ENCODE measurements at places on chromosomes 16 and 17.
A peak's percentile ranks its signal among the peaks of the same experiment; 100 is the strongest.

- DNase-seq, result no peak
Observed at GRCh38 chr16:8554881-8555280, 35.4 kb downstream of the TMEM114 start.

GRCh38 chr17:82304826-82305726 lies 12.3 kb downstream of the CD7 start:
- no peak for DNase-seq

DNA sequence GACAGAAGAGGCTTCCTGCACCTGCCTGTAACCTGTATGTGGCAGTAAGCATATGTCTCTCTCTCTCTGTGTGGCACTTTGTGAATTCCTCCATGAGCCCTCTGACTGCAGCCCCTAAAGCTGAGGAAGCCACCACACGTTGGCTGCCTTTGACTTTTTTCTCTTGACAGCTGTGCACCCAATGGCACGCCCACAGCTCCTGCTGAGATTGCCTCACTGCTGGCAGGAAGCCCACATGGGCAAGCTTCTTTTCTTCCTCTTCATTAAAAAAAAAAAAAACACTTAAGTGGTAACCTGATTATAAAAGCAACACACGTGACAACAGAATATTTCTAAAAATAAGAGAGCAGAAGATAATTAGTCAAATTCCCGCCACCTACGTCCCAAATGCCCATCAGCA lies 34.0 kb upstream of the PIRT start:
- DNase-seq, result no peak

DNA sequence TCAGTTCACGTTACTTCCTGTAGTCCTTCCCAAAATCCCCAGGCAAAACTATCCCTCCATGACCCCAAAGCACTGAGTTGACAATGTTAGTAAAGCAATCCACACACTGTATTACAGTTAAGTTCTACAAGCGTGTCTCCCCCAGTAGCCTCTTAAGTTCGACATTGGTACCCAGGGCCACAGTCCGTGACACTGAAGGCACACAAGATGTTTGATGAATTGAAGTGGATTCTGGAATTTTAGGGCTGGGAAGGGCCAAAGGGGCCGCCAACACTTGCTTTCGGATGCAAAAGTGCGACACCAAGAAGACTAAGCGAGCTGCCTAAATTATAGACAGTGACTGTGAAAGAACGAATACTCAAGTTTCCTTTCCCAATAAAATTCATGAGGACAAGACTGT lies 1.5 kb downstream of the VPS35 start:
- DNase-seq, result no peak

- no peak for DNase-seq
Observed at GRCh38 chr16:70377782-70378181, 31.1 kb downstream of the DDX19A start.

- no peak for DNase-seq
Observed at GRCh38 chr17:14091367-14091766, 22.1 kb downstream of the COX10 start.

DNA sequence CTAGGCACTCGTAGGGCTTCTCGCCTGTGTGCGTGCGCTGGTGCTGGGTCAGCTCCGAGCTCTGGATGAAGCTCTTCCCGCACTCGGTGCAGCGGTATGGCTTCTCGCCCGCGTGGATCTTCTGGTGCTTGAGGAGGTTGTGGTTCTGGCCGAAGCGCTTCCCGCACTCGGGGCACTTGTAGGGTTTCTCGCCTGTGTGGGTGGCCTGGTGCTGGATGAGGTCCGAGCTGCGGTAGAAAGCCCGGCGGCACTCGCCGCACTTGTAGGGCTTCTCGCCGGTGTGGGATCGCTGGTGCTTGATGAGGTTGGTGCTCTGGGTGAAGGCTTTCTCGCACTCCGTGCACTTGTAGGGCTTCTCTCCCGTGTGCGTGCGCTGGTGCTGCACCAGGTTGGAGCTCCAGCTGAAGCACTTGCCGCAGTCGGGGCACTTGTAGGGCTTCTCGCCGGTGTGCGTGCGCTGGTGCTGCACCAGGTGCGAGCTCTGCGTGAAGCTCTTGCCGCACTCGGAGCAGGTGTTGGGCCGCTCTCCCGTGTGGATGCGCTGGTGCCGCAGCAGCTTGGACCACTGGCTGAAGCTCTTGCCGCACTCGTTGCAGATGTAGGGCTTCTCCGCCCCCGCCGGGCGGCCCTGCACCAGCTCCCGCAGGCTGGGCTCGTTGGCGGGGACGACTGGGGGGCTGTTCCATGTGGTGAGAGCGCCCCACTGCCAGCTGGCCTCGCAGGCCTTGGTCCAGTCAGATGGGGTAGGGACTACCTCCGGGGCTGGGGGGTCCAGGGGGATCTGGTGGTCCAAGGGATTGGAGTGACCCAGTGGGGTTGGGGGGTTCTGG lies 3.5 kb downstream of the ZNF629 start:
- no peak for DNase-seq

DNA sequence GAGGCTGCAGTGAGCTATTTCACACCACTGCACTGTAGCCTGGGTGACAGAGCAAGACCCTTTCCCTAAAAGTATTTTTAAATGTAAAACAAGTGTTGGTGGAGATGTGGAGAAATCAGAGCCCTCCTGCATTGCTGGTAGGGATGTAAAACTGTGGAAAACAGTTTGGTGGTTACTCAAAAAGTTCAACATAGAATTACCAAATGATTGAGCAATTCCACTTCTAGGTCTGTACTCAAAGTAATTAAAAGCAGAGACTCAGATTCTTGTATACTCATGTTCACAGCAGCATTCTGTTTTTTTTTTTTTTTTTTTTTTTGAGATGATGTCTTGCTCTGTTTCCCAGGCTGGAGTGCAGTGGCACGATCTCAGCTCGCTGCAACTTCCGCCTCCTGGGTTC lies 141.8 kb downstream of the PITPNC1 start:
- no peak for DNase-seq

GRCh38 chr16:88759245-88759975 lies 25.6 kb downstream of the PIEZO1 start:
- DNase-seq, result no peak

DNA sequence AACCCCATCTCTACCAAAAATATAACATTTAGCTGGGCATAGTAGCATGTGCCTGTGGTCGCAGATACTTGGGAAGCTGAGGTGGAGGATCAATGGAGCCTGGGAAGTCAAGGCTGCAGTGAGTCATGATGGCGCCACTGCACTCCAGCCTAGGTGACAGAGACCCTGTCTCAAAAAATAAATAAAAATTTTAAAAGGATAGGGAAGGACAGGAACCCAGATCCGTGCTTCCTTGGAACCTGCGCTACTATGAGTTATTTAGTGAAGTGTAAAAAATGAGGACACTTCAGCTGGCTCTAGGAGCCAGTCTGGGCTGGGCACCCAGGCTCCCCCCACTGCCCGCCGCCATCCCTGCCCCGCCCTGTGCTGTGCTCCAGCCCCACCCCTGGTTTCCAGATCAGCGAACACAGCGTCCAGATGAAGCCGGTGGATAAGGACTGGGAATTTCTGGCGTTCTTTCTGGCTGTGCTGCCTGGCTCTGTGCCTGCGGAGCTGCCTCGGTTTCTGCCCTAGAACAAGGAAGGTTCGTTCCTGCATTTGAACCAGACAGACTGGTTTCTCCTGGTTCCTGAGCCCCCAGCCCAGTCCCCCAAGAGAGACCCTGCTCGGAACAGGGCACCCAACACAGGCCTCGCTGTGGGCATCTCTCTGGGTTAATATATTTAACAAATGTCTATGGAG lies 18.5 kb downstream of the PLLP start:
- no peak for DNase-seq

GRCh38 chr16:69029121-69029520 lies 76.3 kb upstream of the HAS3 start:
- DNase-seq, result no peak

- DNase-seq, result peak; percentile 46
Observed at GRCh38 chr17:76681222-76682137, 29.3 kb downstream of the MXRA7 start.

DNA sequence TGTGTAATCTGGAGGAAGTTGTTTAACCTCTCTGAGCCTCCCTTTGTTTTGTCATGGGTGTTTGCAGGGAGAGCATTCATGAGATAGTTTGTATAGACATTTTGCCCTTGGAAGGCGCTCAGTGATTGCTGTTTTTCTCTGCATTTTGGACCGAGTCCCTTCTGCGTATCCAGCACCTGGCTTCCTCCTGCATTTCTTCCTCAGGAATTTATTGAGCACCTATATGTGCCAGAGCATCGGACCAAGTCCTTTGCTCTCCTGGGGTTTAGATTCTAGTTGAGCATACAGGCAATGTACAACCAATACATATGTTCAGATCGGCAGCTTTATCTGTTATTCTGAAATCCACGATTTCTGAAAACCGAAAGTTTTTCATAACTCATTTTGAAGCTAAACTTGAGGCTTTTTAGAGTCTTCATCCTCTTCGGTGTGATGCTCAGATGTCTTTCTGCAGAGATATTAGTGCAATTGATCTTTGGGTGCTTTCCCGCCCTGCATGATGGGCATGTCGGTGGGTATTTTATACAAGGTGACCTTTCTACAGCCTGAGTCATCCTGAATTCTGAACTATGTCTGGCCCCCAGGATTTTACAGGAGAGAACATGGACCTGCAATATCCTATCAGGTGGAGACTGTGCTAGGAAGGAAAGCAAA lies 4.1 kb downstream of the IL4R start:
- no peak for DNase-seq

DNA sequence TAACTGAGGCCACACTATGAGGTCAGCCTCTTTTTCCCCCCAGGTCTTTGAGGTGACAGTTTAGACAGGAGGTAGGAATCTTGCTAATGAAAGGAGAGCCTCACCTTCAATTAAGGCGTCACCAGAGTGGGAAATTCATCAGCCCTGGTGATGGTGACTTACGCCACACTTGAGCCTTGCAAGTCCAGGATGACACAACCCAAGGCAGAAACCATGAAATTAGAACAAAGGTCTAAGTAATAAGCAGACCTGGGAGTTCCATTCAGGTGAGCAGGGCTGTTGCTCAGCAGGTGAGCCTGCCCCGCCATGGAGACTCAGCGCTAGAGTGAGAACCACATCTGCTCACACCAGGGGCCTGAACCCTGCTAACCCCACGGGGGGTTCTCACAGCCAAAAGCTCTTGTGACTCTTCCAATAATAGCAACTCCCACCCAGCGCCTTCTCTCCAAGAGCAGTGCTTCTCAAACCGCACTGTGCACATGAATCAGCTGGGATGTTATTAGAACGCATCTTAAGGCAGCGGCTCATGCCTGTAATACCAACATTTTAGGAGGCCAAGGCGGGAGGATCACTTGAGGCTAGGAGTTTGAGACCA lies 28.7 kb upstream of the KIFC3 start:
- DNase-seq, result no peak

- DNase-seq, result no peak
Observed at GRCh38 chr17:66364990-66365490, 62.6 kb downstream of the PRKCA start.

GRCh38 chr16:50498431-50499155 lies 49.6 kb upstream of the NKD1 start:
- no peak for DNase-seq

DNA sequence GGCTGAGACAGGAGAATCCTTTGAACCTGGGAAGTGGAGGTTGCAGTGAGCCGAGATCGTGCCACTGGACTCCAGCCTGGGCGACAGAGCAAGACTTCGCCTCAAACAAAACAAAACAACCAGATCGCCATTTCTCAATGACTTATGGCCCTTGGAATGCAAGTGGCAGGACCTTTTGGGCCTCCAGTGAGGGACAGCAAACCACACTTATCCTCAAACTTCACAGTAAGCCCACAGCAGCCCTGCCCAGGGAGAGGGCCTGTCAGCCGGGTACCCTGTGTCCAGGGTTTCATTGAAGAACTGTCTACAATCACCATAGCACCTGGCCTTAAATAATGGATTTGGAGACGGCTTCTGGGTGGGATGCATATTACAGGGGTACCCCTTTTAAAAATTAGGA lies 11.7 kb downstream of the TRAF4 start:
- no peak for DNase-seq

DNA sequence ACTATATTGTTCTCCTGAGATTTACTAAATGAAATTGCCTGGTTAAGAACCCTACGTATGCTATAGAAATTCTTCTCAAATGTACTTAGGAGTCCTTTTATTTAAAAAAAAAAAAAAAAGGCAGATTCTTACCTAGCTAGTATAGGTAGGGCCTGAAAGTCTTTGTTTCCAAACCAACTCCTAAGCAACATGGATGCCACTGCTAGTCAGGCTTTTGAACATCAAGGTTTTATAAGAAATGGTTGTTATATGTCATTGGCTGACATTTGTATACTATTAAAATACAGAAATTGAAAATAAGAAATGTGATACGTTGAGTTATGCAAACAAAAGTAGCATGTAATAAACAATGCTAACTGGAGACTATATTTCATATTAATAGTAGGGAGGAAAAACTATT lies 1.2 kb downstream of the EVI2A start:
- DNase-seq, result no peak

- DNase-seq, result no peak
Observed at GRCh38 chr17:3796822-3797170, 4.2 kb downstream of the ITGAE start.

DNA sequence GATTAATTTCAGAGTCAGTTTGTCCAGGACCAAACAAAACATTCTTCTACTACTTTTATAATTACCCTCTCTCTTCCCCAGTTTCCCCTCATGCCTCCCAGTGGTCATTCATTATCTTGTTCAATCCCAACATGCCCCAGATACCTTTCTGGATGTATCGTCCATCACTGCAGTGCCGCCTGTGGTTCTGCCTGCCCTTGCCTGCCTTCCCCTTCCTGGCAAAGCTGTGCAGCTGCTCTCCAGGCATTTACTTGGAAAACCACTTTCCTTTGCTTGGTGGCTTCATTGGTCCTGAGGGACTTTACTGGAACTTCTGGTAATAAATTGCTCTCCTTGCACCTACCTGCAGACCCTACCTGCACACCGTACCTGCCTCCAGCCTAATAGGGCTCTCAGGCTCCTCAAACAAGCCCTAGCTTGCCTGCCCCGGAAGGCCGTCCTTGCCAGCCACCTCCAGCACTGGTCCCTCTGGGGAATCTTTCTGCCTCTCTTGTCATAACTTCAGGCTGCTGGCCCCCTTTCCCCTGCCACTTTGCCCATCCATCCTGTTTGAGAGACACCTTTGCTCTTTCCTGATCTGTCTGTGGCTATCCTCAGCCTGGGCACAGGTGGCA lies 19.5 kb upstream of the MSI2 start:
- no peak for DNase-seq

- DNase-seq, result no peak
Observed at GRCh38 chr17:76654408-76654807, 10.9 kb upstream of the ST6GALNAC1 start.

GRCh38 chr16:1338855-1339675 lies 5.6 kb downstream of the BAIAP3 start:
- no peak for DNase-seq

- DNase-seq, result no peak
Observed at GRCh38 chr16:6957681-6958080, 375.0 kb upstream of the RBFOX1 start.

GRCh38 chr17:51580869-51581268 lies 320.5 kb downstream of the UTP18 start:
- DNase-seq, result no peak

DNA sequence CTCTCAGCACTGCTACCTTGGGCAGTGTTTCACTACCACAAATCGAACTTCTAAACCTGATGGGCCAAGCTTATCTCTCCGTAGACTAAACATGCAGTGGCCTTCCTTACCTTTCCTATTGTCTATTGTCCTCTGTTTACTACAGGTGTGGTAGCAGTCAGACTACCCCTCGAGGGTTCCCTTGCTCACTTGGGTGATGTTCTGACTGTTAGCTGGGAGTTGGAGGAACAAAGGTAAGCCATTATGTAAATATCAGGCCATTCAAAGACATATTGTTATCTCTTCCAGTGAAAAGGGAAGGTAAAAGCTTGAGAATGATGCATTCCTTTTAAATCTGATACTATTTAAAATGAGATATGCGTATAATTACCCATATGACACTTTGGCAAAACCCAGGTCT lies 828.3 kb upstream of the EEF2KMT start:
- no peak for DNase-seq
